ENCODE measurements at places on chromosomes 7 and 10.

DNA sequence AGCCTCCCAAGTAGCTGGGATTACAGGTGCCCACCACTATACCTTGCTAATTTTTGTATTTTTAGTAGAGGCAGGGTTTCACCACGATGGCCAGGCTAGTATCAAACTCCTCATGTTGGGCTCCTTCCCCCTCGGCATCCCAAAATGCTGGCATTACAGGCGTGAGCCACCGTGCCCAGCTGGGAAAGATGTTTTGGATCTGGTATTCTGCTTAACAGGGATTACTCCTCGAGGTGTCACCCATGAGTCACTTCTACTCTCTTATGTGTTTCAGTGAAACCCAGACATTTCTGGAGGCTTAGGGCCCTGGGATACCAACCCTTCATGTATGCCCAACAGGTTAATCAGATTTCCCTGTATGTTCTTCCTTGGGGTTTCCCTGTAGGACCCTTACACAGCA is 11.8 kb upstream of the OPN4 start:
- DNase-seq, result no peak

GRCh38 chr7:96328016-96328415 is 6.1 kb upstream of the SLC25A13 start:
- DNase-seq, result no peak

GRCh38 chr7:68998136-68998535 is 600.1 kb upstream of the AUTS2 start:
- no peak for DNase-seq

- DNase-seq, result no peak
Measured at GRCh38 chr10:89503151-89503550, 32.2 kb downstream of the SLC16A12 start.

GRCh38 chr10:35368485-35369048 is 32.3 kb downstream of the CCNY start:
- DNase-seq, result no peak

GRCh38 chr7:68725843-68726785 is 872.2 kb upstream of the AUTS2 start:
- DNase-seq, result no peak

DNA sequence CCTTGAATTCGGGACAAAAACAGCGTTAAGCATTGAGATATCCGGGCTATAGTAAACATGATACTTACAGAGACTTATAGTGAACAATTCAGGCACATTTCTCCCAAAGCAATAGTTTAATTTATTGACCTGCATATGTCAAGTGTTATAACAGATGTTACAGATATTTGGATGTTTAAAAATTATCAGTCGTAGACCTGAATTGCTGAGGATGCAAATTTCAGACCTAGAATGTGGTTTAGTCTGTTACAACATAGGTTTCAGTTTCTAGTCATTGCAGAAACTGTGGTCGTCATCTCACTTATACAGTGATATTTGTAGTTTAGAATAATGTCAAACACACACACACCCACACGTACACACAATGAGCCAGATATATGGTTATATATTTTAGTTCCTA is 85.2 kb downstream of the VTI1A start:
- peak; percentile 10 for DNase-seq
